ENCODE measurements at places on chromosomes 4 and X.

GRCh38 chrX:30504309-30504708, 73.3 kb downstream of the TASL start:
- DNase-seq: peak; percentile 2

DNA sequence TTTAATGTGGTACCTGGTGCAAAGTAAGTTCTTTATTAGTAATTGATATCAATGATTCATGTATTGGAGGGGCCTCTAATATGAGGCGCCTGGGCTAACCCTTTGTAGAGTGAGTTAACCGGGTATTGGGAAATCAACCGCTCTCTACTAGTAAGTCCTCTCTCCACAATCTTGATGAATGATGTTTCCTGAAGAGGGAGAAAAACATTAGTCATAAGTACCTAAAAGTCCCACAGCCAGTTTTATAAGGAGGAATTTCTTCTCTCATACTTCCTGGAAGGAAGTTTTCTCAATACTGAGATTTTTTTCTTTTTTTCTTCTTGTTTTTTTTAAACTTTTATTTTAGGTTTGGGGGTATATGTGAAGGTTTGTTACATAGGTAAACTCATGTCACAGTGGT, 62.3 kb downstream of the AGTR2 start:
- no peak for DNase-seq

GRCh38 chr4:25879091-25879584, 16.4 kb upstream of the SEL1L3 start:
- DNase-seq: no peak

DNA sequence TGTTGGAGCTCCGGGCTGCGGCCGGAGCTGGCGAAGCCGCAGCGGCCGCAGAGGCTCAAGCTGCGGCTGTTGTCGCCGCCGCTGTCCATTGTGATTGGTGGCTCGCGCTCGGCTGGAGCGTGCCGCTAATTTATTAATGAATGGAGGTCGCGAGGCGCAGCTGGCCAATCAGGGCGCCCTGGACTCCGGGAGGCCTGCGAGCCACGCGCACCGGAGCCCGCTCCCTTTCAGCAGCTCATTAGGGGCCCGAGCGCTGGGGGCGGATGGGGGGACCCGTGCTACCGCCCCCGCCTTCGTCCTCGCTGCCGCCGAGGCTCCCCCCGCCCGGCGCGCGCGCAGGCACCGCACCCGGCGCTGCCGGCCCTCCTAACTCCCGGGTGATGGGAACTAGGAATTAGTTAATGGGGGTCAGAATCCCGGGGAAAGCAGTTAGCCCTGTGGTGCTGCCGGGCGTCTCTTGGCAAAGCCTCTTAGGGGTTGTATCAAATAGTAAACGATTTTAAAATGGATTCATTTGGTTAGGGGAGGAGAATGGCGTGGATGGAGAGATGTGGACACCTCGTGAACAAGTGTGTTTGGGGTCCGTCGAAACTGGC, 589 bp upstream of the NEUROG2 start:
- DNase-seq: no peak

DNA sequence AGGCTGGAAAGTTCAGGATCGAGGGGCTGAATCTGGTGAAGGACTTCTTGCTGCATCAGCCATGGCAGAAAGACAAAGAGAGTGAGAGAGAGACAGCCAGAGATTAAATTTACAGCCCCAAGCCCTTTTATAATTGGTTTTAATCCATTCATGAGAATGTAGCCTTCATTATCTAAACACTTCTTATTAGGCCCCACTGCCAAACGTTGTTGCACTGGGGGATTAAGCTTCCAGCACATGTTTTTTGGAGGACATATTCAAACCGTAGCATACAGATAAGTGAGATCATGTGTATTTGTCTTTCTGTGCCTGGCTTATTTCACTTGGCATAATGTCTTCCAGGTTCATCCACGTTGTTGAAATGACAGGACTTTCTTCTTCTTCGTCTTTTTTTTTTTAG, 524.7 kb downstream of the SPRY1 start:
- no peak for DNase-seq

- peak; percentile 67 for DNase-seq
Observed at GRCh38 chrX:110407910-110408545, 49.4 kb downstream of the RTL9 start.
